T-helper 9 cell (primary cell): ENCODE measurements at places on chromosomes 16 and 17.

DNA sequence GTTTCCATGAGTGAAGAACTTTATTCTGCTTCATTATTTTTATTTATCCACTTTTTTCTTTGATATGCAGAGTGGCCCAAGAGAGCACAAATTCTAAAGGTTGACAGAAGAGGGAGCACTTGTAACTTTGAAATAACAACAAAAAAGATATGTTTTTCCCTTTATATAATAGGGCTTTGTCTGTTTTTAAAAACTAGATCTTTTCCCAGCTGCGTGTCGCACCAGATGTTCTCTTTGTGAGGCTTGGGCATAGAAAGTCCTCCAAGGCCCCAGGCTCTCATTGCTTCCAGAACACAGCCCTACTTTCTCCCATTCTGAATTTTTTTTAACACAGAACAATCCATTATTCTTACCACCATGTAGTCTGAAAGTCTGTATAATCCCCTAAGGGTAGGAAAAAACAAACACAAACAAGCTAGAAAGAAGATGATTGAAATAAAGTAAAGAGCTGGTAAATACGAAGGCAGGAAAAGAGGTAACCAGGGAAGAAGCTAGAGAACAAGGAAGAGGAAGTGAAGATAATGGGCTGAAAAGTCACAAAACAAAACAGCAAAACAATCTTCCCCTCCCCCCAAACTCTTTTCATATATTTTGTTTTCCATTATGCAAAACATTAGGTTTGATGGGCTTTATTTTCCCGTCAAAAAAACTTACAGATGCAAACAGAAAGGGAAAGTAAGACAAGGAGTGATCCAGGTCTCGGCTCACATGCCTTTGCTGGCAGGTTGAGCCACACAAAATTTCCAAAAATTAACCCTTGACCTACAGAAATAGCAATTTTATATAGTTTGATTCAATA is 160.4 kb downstream of the ABCA8 start:
- DNase-seq = no peak

DNA sequence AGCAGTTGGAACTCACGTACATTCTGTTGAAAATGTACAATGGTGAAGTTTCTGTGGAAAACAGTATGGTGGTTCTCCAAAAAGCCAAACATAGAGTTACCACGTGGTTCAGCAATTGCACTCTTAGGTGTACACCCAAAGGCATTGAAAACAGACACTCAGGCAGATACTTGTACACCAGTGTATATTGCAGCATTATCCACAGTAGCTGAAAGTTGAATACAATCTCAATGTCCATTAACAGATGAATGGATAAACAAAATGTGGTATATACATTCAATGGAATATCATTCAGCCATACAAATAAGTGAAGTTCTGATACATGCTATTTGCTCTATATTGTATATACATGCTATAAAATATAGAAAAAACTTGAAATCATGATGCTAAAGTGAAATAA is 23.2 kb downstream of the TBX2 start:
- DNase-seq = no peak

GRCh38 chr17:4635823-4636375 is 5.6 kb downstream of the ALOX15 start:
- DNase-seq = no peak

DNA sequence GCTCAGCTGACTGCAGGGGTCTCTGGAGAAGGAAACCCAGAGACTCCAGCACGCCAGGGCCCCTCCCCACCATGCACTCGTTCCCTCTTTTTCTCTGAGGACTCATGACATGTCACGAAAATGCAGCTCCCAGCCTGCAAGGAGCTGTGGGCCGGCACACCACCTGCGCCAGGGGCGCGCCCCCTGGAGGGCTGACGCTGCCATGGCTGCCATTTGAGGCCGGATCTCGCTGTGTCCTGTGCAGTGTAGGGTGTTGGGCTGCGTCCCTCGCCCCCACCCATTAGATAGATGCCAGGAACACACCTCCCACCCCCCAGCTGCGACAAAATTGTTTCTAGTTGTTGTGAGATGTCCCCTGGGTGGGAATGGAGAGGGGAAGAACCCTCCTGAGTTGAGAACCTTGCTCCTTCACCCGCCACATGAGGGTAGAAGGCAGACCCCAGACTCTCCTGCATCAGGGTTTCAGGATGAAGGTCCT is 8.2 kb downstream of the SYNGR2 start:
- DNase-seq = peak; percentile 67

DNA sequence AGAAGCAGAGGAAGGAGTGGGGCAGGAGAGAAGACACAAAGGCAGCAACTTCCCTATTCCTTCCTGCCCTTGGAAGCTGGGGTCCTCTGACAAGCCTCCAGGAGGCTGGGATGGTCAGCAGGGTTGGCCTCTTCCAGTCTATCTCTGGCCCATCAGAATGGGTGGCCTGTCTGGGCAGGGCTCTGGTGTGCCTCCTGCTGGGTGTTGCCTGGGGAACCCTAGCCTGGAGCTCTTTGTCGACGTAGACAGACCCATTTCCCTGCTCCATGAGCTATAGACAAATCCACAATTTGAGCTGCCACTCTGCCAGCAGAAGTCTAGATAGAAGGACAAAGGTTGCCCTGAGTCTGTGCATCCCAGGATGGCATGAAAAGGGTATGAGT is 11.4 kb downstream of the IGFBP4 start:
- DNase-seq = no peak

DNA sequence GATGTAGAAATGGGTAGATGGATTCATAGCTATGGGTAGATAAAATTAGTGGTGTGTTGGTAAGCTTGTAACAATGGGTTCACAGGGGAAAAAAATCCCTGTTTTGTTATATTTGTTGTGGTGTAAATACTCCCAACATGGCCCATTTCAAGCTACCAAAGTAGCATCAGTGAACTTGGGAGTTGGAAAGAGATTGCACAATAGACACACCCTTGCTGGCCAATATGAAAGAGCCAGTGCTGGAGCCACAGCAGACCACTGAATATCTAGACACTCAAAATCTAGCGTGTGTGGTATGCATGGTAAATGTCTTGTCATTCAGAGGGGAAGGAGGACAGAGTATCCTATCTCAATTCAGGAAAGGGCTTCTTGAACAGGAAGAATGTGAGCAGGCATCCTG is 565.1 kb upstream of the SALL1 start:
- DNase-seq = no peak

DNA sequence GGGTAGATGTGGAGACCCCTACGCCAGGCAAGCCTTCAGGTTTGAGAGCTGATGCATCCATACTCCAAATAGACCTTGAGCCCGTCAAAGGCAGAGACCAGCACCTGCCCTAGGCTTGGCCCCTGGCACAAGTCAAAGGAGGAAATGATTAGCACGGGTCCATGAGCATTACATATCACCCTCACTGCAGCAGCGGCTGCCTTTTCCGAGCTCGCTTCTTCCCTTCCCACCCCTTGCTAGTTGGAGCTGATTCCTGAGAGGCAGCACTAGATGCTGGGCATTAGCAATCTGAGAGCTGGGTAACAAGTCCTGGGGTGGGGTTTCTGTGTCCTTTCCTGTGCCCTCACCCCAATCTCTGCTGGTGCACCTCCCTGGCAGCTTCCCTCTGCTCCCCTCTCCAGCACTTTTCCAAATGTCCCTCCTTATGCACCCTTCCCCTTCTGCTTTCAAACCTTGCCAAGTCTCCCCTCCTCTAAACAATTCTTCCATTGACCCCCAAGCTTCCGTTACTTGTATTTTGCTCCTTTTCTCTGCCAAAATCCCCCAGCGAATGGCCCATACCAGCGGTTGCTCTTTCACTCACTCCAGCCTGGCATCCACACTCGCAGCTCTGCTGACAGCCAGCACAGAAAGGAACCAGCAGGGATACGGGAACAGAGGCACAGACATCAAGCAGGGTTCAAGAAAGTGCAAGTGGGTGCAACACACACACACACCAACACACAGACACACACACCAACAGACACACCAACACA is 3.0 kb downstream of the CDRT4 start:
- DNase-seq = no peak

DNA sequence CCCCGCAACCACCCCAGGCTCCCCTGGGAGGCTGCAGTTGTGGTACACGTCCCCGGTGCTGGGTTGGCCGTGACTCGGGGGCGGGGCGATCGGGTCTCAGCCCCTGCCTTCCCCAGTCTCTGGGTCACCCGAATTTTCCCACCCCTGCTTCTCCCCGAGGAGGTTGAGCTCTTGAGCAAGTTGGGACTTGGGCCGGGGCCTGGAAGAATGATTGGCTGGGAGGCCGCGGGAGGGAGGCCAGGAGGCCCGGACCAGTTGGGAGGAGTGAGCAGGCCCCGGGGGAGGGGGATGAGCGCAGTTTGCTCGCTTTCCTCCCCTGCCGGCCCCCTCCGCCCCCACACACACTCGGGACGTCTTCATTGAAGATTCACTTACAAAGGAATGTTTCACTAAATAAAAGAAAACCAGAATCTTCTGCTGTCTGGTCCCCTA is 4.5 kb upstream of the HEXIM1 start:
- no peak for DNase-seq

GRCh38 chr17:38454532-38454931 is 26.3 kb downstream of the ARHGAP23 start:
- DNase-seq = no peak

GRCh38 chr17:58741121-58741625 is 14.5 kb upstream of the PPM1E start:
- no peak for DNase-seq

- no peak for DNase-seq
These were observed 25.4 kb downstream of the BANP start for GRCh38 chr16:87976665-87977064.

- DNase-seq = no peak
These were observed 100.0 kb downstream of the METRNL start for GRCh38 chr17:83179374-83179773.

DNA sequence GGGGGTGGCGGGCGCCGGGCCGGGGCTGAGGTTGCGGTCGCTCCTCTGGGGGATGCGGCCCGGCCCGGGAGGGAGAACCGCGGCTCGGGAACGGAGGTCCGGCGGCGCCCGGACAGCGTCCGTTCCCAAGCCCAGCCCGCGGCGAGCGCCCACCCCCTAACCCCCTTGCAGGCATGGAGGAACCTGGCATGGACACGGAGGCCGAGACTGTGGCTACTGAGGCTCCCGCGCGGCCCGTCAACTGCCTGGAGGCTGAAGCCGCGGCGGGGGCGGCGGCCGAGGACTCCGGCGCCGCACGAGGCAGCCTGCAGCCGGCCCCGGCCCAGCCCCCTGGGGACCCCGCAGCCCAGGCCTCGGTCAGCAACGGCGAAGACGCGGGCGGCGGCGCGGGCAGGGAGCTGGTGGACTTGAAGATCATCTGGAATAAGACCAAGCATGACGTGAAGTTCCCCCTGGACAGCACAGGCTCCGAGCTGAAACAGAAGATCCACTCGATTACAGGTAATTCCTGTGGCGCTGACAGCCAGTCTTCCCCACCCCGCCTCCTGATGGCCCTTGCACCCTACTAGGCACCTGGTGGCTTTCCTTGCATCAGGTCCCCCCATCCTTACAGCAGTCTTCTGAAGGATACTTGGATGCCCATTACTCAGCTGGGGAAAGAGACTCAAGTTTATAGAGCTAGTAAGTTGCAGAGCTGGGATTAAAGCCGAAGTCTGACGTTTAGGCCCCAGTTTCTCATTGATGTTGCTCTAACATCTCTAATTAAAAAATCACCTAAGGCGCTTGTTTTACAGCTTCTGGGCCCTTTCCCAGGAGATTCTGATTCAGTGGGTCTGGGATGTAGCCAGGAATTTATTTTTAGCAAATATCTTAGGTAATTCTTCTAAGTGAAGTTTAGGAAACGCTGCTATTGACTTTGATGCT is 514 bp downstream of the UBFD1 start:
- DNase-seq = no peak

- DNase-seq = no peak
These were observed 37.0 kb upstream of the ZNF750 start for GRCh38 chr17:82876602-82877379.
